NCI-H1417 (cell line): ENCODE measurements at places on chromosomes 11 and 22.
A peak's percentile ranks its signal among the peaks of the same experiment; 100 is the strongest.

DNA sequence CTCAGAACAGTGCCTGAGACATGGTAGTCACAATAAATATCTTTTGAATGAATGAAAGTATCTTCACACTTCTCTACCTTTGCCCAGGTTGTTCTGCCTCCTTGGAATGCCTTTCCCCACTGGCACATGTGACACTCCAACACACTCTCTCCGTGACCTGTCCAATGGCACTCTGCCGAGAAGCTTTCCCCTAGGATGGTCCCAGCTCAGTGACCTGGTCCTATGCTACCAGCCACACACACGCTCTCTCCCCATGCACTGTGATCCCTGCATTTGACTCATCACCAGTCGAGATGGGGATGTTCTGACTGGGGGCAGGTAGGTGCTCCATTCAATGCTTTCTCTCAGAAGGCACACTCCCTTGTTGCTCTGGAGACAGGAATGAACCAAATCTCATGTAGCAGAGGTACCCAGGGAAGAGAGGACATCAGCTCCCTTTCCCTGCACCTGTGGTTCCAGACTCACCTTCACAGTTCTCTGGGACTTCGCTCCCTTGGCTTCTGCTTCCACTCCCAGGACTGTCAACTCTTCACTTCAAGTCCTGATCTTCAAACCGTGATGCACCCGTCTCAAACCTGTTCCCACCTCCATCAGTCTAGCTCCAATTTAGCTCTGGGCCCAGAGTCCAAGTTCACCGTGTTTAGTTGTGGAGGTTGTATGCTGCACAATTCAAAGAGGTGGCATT lies 30.7 kb upstream of the LMO1 start:
- DNase-seq: no peak

- DNase-seq: no peak
Observed at GRCh38 chr22:30370641-30371230, 13.9 kb downstream of the CCDC157 start.

- DNase-seq: no peak
Observed at GRCh38 chr22:30887861-30888260, 80.7 kb downstream of the MORC2 start.

- no peak for DNase-seq
Observed at GRCh38 chr11:132464939-132465338, 1067.4 kb downstream of the OPCML start.

- DNase-seq: no peak
Observed at GRCh38 chr11:94649254-94649653, 82.1 kb downstream of the PIWIL4 start.

GRCh38 chr11:113234888-113235287 lies 79.5 kb upstream of the TTC12 start:
- DNase-seq: no peak

DNA sequence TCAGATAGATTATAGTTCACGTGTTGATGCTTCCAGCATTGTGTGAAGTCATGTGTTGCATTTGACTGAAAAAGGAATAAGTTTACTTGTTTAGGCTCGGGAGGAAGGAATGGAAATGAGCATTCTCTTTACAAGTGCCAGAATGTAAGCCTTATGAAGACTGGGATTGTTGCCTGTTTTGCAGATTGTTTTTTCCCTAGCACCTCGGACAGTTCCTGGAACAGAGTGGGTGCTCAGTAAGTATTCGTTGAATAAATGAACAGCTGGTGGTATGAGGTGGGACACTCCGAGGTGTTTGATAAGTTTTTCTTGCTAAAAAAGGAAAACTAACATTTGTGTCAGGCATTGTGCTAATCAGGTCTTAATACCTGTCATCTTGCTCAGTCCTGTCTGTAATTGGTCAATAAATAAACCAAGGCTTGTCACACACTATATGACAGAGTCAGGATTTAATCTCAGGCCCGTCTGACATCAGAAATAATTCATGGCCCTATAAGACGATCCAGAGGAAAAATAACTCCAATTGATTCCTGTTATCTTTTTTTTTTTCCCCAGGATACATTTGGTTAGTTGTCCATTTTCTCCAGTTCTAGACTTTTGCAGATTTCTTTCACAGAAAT lies 304.7 kb downstream of the NELL1 start:
- DNase-seq: no peak

- DNase-seq: no peak
Observed at GRCh38 chr11:35143297-35144135, 4.5 kb downstream of the CD44 start.

DNA sequence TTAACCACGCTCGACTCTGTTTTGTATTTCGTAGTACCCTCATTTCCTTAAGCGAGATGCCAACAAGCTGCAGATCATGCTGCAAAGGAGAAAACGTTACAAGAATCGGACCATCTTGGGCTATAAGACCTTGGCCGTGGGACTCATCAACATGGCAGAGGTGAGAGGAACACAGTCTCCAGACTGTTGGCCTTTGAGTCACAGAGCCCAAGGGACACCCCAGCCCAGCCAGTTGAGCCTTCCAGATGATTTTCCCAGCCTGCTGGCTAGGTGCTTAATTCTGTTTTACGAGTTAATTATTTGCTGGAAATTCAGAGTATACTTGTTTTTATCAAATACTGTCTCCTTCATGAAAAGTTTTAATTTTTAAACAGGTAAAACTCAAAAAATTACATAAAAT lies 57.3 kb upstream of the RAB1B start:
- DNase-seq: no peak

- DNase-seq: no peak
Observed at GRCh38 chr11:130359419-130359818, 44.7 kb upstream of the ZBTB44 start.

GRCh38 chr11:115476463-115477286 lies 27.5 kb downstream of the CADM1 start:
- DNase-seq: peak; percentile 11

GRCh38 chr11:104534278-104534677 lies 364.0 kb downstream of the CASP12 start:
- no peak for DNase-seq

DNA sequence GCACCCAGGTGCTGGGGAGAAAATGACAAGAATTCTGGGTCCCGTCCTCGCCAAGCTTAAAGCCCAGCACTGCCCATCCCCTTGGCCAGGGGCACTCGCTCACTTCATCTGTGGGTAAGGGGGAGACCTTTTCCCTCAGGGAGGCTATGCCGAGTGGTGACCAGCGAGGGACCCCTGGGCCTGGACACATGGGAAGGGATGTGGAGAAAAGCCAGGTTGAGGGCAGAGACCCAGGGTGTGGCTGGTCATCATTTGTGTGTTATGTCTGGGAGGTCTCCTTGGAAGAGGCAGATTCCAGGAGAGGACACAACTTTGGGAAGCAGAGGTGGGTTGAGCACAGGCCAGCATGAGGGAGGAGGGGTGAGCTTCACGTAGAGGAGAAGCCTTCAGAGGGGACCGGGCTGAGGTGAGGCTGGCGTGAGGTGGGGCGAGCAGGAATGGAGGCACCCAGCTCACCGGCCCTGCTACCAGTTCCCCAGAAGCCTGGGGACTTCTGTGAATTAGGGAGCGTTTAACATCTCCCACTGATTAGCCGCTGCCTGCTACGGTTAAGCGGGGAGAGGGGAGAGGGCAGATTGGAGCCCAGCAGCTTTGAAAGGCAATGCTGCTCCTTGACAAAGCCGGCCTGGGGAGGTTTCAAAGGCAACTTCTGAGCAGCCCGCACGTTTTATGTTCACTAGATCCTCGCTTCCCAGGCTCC lies 25.8 kb upstream of the NECTIN1 start:
- no peak for DNase-seq

DNA sequence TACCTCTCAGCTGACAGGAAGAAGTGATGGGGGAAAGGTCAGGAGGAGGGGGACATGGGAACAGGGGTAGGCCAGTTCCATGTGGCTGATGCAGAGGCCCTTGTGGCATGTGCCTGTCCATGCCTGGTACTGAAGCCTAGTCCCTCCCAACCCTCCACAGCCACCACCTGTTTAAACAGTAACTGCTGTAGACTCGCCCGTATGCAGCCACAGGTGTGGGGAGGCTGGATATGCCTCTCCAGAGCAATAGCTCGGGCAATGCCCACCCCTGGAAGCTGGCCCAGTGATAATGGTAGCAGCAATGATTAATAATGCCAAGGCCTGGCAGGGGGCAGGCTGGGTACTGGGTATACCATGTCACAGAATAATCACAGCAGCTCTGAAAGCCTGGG lies 2.3 kb downstream of the SMTN start:
- DNase-seq: peak; percentile 69

- no peak for DNase-seq
Observed at GRCh38 chr11:114165326-114166230, 106.1 kb downstream of the ZBTB16 start.

- DNase-seq: no peak
Observed at GRCh38 chr11:73555615-73556014, 42.3 kb downstream of the FAM168A start.

GRCh38 chr22:47921906-47922305 lies 1159.5 kb downstream of the TBC1D22A start:
- no peak for DNase-seq

DNA sequence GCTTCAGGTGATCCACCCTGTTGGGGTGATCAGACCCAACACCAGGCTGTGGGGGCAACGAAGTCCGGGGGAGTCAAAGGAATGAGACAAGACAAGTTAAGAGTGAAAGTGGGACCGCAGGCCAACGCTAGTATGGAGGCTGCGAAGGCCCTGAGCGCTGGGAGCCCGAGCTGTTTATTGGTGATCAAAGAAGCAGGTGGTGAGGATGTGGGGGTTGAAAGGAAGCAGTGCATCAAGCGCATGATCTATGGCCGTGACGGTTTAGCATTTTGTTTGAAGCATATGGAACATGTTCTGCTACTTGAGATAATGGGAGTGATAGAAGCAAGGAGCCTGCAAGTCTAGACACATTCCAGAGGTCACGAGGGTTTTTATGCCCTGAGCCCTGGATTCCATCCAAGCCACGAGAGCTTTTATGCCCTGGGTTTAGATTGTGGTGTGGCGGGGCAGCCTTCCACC lies 49.5 kb downstream of the MCHR1 start:
- DNase-seq: peak; percentile 37

GRCh38 chr11:13440100-13440855 lies 22.7 kb downstream of the BTBD10 start:
- no peak for DNase-seq

GRCh38 chr11:44223238-44223637 lies 86.7 kb downstream of the ALX4 start:
- no peak for DNase-seq
